ENCODE measurements at places on chromosomes 3 and 15.

- DNase-seq = no peak
Measured at GRCh38 chr3:156382458-156383346, 172.2 kb downstream of the SSR3 start.

- no peak for DNase-seq
Measured at GRCh38 chr3:170717410-170718402, 131.8 kb upstream of the SLC7A14 start.

DNA sequence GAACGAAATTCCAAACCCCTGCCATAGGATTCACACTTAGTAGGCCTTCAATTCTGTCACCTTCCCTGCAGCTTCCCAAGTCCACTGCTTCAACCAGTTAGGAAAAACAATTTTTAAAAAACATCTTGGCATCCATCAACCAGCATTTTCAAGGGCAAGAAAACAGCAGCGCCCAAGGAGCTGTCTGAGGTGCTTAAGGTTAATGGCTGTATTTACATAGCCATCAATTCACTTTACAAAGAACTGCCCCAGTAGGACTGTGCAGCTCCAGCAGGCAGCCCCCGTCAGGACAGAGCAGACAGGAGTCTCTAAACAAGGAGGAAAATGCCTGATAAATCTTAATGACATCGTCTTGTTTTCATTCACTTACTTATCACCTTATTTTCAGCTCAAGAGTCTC lies 13.3 kb downstream of the TAFA4 start:
- DNase-seq = no peak

DNA sequence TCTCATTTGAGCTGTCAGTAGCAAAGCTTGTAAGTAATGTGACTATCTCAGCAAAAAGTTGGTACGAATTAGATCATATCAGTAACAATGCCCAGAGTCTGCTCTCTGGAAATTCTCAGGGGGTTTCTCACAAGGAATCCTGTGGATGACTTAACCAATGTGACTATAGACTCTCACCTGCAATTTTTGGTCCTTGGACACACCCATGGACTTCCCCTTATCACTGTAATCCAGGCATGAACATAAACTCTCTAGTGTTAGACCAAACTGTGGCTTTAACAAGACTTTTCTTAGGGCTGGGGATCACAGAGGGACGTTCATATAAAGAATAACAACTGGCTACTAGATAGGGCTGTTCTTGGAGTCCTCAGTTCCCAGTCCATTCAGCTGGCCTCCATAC lies 3.9 kb upstream of the ZNF80 start:
- DNase-seq = no peak

DNA sequence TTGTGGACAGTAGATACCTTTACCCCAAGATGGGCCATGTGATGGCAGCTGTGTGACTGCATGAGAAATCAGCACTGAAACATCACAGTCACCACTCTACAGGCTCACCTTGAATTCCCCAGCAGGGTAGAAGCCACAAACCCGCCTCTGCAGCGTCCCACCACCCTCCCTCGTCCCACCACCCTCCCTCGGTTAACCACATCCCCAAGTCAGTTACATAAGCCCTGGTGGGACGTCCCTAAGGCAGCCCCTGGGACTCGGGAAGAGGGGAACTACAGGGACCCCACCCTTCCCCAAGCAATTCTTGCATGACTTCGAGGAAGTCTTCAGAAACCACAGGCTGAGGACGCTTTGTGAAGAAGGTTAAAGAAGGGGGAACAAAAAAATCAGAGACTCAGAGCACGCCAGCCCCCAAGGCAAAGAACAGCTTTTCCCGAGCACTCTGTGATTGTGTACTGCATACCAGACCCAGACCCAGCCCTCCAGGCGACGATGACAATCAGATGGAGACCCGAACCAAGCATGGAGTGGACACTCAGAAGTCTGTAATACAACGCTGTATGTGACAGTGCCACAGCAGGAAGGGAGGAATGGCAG lies 60.5 kb downstream of the SH3BP5 start:
- DNase-seq = peak; percentile 79
